NCI-H1436 (cell line): ENCODE measurements at places on chromosomes 3 and 15.

DNA sequence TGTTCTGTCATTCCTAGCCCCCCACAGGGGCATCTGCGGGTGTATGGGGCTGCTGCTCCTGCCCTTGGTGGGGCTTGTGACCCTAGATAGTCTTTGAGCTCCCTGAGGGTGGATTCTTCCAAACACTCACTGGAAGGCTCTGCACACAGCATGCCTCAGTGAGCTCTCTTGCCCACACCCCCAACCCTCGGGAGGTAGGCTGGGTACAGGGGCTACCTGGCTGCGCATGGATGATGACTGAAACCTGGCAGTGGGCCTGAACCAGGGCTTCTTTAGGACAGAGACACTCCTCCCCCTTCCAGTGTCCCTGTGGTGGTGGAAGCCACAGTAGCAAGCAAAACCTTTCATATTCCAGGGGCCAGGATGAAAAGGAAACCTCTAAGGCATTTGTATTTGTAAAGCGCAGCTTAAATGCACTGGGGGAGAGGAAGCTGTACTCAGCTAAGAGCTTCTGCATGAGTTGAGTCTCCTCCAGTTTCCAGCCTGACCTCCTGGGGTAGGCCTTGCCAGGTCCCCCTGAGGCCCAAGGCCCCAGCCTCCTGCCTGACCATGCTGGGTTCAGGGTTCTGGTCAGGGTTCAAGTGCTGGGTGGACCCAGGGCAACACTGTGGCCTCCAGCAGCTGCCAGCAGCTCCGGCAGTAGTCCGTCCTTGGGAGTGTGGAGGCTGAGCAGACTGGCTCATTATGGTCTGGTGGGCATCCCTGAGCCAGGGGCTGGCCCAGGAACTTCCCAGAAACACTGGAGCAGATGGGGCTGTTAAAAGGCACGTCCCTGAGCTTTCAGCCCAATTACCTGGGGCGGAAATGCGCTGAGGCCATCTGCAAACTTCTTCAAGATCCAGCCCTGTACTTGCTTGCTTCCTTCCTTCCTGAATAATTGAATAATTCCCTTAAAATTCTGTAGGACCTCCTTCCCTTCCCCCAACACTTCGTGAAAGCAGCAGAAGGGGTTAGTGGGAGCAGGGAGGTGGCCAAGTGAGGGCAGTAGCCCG lies 89.7 kb downstream of the HMG20A start:
- no peak for DNase-seq

GRCh38 chr3:173733029-173733652 lies 335.6 kb downstream of the NLGN1 start:
- DNase-seq = no peak

- no peak for DNase-seq
These were observed 189.9 kb downstream of the LPP start for GRCh38 chr3:188343894-188344293.

DNA sequence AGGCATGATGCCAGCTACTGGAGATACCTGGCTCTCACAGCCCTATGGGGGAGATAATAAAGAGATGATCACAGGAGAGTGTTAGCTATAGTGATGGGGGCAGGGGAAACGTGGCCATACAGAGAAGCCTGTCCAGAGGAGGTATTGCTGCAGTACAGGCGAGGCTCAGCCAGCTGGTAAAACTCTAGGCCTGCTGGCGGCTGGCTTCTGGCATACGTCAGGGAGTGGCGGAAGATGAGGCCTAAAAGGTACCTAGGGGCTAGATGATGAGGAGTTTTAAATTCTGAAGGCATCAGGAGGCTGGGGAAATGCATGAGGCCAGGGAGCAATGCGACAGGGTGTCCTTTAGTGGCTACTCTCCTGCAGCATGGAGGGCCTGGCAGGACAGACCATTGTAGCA lies 110.7 kb downstream of the EEFSEC start:
- DNase-seq = no peak

DNA sequence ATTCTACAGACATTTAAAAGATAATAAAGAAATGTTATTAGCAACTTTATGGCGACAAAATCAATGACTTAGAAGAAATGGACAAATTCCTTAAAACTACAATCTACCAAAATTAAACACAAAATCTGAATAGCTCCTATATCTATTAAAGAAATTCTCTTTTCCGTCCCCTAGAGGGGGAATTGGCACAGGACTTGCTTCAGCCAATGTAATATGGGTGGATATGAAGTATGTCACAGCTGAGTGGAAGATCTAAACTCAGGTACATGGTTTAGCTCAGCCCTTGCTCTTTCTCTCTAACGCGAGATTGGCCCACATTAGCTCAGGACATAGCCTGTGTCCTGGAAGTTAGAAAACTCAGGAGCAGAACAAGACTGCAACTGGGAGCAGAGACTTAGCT lies 79.3 kb downstream of the DNAH12 start:
- no peak for DNase-seq
